ACHN (cell line): ENCODE measurements at places on chromosomes 5 and 9.

DNA sequence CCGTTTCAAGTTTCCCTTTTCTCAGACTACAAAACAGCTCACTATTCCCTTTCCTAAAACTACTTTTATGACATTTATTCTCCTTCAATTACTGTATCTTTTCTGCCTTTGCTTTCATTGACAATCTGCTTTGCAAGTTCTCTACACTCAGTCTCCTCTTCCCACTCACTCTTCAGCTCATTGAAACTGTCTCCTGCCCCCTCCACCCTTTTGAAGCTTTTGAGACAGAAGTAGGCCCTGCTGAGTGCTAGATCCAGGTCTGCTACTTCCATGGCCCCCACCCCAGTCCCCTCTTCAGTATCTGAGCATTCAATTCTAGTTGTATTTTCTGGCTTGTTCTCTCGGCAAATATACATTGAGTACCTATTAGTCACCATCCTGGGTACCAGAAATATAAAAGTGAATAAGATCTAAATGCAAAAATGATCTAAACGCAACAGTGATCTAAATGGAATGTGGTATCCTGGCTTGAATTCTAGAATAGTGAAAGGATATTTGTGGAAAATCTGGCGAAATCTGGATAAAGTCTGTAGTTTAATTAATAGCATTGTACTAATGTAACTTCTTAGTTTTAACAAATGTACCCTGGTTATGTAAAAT is 58.4 kb downstream of the OR2K2 start:
- DNase-seq, result no peak

- DNase-seq, result no peak
Observed at GRCh38 chr5:37791321-37791720, 48.5 kb downstream of the GDNF start.

- no peak for DNase-seq
Observed at GRCh38 chr5:125978015-125978414, 445.2 kb upstream of the GRAMD2B start.

- peak; percentile 63 for DNase-seq
Observed at GRCh38 chr5:167294882-167295680, 996.4 kb upstream of the WWC1 start.

- no peak for DNase-seq
Observed at GRCh38 chr9:108663422-108663821, 192.4 kb downstream of the ACTL7B start.

DNA sequence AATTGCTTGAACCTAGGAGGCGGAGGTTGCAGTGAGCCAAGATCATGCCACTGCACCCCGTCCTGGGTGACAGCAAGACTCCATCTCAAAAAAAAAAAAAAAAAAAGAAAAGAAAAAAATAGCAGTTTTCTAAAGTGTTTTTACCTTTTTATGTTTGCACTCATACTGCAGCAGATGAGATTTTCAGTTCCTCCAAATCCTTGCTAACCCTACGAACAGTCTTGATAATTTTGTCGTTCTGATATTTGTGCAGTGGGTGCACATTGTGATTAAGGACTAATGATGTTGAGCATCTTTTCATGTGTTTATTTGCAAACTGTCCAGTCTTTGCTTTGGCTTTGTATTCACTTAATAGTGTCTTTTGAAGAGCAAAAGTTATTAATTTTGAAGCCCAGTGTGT is 42.9 kb downstream of the ZCCHC7 start:
- no peak for DNase-seq

DNA sequence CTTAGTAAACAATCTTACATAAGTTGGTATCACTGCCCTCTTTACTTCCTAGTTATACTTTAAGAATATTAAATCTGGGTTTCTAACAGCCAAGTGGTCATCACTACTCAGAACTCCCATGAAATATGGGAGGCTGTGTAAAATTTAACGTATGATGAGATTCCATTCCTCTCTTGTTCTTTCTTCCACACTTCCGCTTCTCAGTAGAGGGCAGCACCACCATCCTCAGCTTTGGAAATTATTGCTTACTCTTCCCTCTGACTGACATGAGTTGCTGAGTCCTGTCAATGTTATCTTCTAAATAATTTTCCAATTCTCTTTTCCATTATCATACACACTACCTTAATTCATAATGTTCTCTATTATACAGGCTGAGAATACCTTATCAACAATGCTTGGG is 194.0 kb downstream of the RFX3 start:
- peak; percentile 19 for DNase-seq

GRCh38 chr5:139649082-139649991 is 1.2 kb downstream of the CXXC5 start:
- no peak for DNase-seq

- no peak for DNase-seq
Observed at GRCh38 chr5:126769703-126770102, 7.2 kb upstream of the LMNB1 start.

DNA sequence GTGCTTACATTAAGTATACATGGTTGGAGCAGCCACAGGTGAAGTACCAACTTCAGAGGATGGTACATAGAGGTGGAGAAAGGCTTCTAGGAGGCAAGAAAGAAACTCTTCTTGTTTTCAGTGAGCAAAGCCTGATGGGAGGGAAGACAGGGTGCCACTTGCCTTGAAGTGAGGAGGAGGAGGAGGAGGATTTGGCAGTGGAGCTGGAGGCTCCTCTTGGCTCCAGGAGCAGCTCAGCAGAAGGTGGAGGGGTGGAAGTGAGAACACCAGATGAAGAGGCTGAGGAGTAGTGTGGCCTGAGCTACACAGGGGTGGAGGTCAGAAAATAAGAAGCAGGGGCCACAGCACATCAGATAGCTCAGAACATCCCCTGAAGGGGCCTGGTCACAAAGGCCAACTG is 91.1 kb upstream of the SHISAL2B start:
- DNase-seq, result no peak

GRCh38 chr5:38518341-38518740 is 38.1 kb downstream of the LIFR start:
- DNase-seq, result no peak

DNA sequence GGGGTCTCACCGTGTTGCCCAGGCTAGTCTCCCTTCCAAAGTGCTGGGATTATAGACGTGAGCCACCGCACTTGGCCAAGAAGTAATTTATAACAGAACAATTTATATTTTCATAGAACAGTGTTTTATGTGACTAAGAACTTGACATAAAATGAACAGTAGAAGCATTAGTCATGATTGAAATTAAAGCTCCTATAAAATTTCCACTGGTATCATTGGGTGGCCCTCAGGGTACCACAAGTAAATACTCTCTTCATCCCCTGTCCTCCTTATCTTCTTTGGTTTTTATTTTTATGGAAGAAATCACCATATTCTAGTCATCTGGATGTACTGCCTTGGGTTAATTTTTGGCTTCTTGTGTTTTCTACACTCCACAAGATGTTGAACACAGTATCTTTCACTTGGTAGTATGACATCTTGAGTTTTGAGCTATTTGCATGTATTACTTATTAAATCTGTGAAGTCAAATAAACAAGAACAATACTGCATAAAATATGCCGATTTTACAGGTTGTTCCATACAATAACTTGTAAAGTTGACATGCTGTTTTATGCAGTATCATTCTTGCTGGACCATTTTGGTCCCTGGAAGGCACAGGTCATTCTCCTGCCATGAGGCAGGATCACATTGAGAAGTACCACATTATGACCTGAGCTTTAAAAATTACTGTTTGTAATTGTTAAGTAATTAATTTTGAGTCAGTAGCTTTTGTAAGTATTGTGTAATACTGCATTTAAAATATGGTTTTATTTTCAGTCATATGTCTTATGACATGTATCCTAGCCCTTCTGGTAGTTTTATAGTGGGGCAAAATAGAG is 24.4 kb downstream of the LMNB1 start:
- DNase-seq, result no peak

DNA sequence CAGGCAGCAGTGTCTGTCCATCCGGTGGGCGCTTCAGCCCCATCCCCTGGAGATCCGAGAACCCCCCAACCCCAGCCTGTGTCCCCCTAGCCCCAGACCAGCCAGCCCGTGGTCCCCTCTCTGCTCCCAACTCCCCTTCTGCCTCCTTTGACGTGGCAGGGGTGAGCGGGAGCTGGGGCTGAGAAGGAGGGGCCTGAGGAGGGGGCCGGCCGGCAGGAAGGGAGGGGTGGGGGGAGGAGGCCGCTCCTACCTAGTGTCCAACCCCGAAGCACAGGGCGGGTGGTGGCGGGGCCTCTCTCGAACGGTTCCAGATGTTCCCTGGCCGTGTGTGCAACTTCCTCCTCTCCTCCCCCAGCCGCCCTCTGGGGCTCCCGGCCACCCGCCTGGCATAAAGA is 31.0 kb downstream of the GOLGA2 start:
- DNase-seq, result no peak
